ENCODE measurements at places on chromosomes 12 and 14.

DNA sequence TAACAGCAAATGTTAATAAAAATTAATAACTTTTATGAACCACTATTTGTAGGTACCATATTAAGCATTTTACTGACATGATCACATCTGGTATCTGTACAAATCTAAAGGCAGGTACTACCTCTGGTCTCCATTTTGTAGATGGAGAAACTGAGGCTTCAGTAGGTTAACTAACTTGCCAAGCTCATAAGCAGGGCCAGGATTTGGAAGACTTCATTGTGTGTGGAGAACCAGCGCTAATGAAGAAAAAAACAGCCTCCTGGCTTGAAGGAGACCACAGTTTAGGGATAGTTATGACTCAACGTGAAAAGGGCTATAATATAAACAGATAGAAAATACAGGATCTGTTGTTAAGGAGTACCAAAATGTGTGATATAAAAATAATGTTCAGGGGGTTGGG, 1.0 kb downstream of the NUP37 start:
- DNase-seq = no peak

GRCh38 chr12:26754148-26754547, 78.8 kb downstream of the ITPR2 start:
- no peak for DNase-seq

GRCh38 chr14:47022721-47023120, 371.1 kb upstream of the RPL10L start:
- DNase-seq = no peak

GRCh38 chr14:54784657-54785056, 118.0 kb downstream of the GCH1 start:
- no peak for DNase-seq

- DNase-seq = peak; percentile 80
These were observed 27.2 kb upstream of the GPR132 start for GRCh38 chr14:105092171-105093037.
